T-helper 1 cell (primary cell): ENCODE measurements at places on chromosomes 4 and X.

- DNase-seq = no peak
Measured at GRCh38 chr4:32472918-32473317, 1752.7 kb downstream of the PCDH7 start.

DNA sequence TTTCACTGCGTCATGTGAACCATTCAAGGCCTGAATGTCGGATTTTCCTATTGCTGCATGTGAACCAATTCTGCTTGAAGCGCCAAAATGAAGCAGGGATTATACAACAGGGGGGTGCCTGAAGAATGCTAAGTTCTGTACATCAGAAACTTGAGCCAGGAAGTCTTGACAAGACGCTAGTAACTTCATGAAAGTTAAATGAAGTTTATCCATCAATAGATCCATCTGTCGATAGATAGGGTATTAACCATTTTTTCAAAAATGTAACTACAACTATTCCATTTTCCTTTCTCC is 590 bp upstream of the NAF1 start:
- no peak for DNase-seq

DNA sequence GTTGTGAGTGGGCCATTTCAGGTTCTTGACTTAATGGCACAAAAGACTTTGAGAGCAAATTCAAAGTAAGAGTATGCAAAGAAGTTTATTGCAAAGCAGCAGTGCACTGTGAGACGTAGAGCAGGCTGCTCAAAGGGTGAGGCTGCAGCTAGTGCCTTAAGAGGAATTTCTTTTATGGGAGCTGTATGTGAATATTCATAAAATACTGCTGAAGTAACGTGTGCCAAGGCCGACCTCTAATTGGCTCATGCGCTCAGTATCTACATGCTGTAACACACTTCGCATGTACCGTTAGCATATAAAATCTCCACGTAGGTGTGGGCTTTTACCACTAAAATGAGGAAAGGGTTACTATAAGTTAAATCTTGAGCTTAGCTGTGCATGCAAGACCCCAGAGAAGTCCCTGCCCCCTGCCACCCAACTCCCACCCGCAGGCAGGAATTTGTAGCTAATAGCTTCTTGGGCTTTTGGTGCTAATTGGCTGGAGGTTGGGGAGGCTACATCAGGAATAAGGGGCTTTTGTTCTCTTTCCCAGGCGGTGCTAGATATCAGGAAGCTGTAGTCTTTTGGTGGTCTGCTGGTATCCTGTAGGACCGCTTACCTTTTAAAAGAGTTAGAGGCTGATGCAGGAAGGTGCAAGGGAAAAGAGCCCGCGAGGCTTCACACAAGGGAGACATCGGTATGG is 47.6 kb downstream of the FSTL5 start:
- no peak for DNase-seq

DNA sequence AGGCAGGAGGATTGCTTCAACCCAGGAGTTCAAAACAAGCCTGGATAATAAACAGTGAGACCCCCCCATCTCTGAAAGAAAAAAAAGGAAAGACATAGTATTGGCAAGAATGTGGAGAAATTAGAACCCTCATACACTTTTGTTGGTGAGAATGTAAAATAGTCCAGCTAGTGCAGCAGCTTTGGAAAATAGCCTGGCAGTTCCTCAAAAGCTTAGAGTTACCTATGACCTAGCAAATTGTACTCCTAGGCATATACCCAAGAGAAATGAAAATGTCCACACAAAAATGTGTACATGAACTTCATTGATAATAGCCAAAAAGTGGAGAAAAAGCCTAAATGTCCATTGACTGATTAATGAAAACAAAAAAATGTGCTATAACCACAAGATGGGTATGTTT is 21.3 kb downstream of the THAP9 start:
- DNase-seq = no peak

DNA sequence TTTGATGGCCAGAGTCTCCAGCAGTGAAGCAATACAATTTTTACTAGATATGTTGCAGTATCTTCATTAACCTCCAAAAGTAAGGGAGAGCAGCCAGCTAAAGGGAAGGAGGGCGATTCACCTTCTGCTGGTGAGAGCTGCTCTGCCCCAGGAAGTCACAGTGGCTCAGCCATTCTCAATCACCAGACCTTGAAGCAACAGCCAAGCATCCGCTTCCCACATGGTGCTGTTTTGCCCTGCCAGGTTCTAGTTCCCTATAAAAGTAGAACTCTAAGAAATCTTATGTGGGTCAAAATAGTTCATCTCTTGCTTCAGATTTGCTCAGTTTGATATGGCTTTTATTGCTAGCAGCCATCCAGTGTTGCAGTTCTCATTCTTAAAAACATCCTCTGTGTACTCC is 166.8 kb downstream of the STIM2 start:
- DNase-seq = no peak

DNA sequence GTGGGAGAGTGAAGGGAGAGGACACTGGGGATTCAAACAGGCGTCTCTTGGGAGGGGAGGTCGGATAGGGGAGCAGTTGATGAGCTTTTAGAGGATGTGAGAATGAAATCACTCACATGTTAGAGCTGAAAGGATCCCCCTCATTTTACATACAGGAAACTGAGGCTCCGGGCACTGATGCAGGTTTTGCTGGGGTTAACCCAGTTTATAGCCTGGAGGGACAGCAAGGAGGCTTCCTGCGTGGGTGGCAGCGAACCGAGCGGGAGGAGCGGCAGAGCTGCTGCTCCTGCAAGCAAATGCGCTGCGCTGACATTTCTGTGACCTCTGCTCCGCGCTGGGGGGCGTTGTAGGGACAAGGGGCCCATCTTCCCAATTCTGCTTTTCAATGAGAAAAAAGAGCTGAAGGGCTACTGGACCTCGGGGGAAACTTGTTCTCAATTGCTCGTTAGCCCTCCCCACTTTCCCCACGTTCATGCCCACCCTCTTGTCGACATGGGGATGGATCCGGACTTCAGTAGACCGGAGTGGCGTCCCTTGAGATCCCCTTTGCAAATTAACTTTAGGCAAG is 1.2 kb upstream of the NEUROG2 start:
- DNase-seq = no peak

GRCh38 chr4:166017804-166018203 is 144.8 kb downstream of the TLL1 start:
- DNase-seq = no peak

DNA sequence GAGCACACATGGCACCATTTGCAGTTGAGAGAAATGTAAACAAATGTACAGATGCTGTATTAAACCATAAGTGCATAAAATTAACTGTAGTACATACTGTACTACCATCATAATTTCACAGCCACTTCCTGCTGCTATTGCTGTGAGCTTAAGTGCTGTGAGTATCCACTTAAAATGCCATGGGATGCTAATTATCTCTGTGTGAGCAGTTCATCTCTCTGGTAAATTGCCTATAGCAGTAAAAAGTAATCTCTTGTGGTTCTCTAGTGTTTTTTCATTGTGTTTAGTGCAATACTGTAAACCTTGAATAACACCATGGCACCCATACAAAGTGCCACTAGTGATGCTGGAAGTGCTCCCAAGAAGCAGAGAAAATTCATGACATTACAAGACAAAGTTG is 9.9 kb upstream of the SCOC start:
- no peak for DNase-seq
